ENCODE measurements at places on chromosomes 5 and 9. TPM values are rescaled to one million over a fixed set of nuclear protein-coding genes. Genes with fewer than 3 reads are reported as not detected.

DNA sequence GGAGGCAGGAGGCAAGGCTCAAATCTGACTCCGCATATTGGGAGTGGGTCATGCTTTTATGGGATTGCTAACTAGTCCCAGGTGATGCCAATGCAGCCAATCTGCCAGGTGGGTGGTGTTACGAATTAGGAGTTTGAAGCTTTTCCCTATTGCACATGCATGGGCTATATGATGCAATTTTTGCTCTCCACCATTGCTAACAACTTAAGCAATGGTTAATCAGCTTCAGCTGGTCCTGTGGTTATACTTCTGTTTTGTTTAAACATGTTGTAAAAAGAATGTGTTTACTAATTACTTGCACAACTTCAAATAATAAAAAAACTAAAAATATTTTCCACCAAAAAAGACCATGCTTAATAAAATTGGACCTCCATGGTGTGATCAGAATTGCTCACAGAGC, 55.7 kb downstream of the SHC3 start:
- no peak for DNase-seq
- H3K4me1 ChIP-seq: no peaks in the 10 kb centered on the region
- no peaks in the 10 kb centered on the region for H3K36me3 ChIP-seq
- H3K4me3 ChIP-seq: no peak overlapping the region
- no peaks in the 10 kb centered on the region for H3K27me3 ChIP-seq

GRCh38 chr5:149261246-149261645, 10.4 kb upstream of the AFAP1L1 start:
- no peak overlapping the region for H3K27ac ChIP-seq
- DNase-seq: no peak
- H3K4me1 ChIP-seq: no peaks in the 10 kb centered on the region
- no peaks in the 10 kb centered on the region for H3K27me3 ChIP-seq

DNA sequence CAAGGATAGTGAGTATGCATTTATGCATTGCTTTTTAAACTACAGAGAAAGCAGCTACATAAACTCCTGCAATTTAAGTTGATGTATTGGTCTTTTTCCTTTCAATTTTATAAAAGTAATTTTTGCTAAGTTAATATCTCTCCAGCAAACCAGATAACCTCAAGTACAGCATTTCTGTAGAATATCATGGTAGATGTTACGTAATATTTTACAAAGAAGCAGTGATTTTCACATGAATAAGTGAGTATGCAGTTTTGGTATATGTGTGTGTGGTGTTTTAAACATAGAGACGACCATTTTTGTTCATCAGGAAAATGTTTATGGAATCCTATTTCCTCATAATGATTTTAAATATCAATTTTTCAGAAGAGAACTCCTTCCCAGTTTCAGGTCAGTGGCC, 118.9 kb downstream of the INSYN2B start:
- no peak for DNase-seq
- H3K4me1 ChIP-seq: peaks cover 8% of the 10 kb centered on the region
- H3K27me3 ChIP-seq: no peaks in the 10 kb centered on the region
- no peak overlapping the region for H3K4me3 ChIP-seq
- H3K27ac ChIP-seq: no peak overlapping the region

DNA sequence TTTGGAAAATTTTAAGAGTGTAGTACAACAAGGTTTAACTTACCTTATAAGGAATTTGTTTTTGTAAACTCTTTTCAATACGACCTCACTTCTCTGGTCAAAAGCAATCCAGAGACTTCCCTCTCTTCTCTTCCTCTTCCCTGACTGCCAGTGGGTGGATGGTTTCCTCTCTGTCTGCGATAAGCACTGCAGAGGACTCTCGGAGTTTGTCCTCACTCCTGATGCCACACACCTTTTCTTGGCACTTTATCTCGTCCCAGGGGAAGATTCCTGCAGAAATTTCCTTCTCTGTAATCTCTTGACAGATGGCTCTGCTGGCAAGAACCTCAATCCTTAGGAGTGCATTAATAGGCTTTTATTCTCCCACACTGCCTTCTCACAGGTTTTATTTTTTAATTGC, 641.6 kb downstream of the NR2F1-AS1 start:
- H3K27ac ChIP-seq: no peak overlapping the region
- no peaks in the 10 kb centered on the region for H3K4me1 ChIP-seq
- H3K4me3 ChIP-seq: no peak overlapping the region
- H3K27me3 ChIP-seq: no peaks in the 10 kb centered on the region
- peak; percentile 18 for DNase-seq
- H3K36me3 ChIP-seq: no peaks in the 10 kb centered on the region

GRCh38 chr5:61141801-61142200, 20.5 kb downstream of the SMIM15 start:
- no peaks in the 10 kb centered on the region for H3K36me3 ChIP-seq
- DNase-seq: no peak
- H3K27me3 ChIP-seq: no peaks in the 10 kb centered on the region
- peaks cover 13% of the 10 kb centered on the region for H3K4me1 ChIP-seq
- no peak overlapping the region for H3K27ac ChIP-seq
- H3K4me3 ChIP-seq: no peak overlapping the region

CDO1 gene
- 31.7 TPM for total RNA-seq

CEP78 gene
- total RNA-seq: 15.3 TPM

ASTN2 gene
- total RNA-seq: 7.0 TPM

TMEM252 gene
- total RNA-seq: not detected
